ENCODE measurements at places on chromosomes 16 and 17.

GRCh38 chr17:37025238-37025637, 76.5 kb downstream of the AATF start:
- DNase-seq: no peak

- DNase-seq: no peak
Measured at GRCh38 chr16:51175081-51175480, 24.0 kb upstream of the SALL1 start.

DNA sequence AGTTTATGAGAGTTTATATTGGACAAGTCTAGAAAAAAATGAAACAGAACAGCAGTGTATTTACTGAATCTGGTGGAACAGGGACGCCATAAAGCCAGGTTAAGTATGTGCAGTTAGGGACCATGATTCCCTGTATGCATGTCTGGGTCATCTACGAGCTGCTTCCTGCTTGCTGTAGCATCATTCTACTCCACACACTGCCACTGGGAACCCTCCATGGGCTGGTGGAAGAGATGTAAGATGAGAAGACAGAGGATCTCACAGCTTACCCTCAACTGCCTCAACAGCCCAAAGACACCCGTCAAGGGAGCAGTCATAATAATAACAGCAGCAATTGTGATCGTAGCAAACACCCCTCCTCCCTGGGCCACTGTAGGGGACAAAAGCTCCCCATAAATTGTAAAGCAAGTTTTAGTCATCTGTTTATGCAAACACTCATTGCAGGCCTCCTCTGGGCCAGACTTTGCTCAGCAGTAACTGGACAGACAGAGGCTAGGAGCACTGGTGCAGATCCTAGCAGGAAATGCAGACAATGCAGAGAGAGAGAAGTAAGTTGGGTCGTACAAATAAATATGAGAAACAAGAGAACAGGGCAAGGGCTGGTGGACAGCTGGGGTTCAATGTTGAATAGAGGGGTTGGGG, 188.0 kb downstream of the SOX9 start:
- no peak for DNase-seq

DNA sequence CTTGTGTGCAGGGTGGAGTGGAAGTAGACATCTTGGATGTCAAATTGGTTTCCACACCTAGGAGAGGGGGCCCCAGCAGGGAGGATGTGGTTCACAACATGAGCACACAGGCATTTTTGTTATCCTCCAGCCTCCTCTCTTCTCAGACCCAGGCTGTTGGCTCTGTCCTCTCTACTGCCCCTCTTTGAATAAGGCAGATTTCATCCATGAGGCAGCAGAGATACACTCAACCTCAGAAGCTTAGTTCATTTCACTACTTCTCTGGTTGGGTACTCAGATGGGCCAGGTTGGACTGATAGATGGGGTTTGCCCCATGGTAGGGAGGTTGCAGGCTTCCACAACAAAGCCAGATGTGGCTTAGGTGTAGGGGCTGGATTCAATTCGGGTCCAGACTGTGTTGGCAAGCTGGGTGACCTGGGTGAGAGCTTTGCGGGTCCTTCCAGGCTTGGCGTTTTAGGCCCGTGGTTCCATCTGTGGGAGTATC, 22.2 kb upstream of the NFATC3 start:
- no peak for DNase-seq

DNA sequence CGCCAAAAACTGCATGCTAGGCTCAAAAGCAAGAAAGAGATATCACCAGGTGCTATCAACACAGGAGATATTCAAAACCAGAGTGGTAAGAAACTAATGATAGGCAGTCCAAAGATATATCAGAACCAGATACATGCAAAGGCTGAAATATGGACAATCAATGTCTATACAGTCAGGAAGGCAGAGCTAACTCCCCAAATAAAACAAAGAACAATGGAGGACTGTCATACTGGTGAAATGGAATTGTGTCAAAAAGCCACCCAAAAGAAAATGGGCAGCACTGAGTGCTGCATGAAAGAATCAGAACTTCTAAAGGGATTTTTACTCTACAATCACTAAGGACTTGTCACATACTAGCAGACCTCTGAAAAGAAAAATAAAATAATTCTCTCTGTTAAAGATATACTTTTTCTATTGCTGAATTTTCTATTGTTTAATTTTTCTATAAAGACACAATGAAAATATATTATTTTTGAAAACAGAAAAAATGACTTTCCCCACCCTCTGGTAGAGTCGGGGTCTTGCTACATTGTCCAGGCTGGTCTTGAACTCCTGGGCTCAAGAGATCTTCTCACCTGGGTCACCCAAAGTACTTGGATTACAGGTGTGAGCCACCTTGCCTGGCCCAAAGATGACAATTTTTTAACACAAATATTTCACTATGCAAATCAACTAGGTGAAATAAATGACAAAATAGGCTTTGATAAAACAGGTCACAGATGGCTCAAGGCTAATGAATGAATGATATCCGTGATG, 98.2 kb downstream of the USP32 start:
- no peak for DNase-seq

DNA sequence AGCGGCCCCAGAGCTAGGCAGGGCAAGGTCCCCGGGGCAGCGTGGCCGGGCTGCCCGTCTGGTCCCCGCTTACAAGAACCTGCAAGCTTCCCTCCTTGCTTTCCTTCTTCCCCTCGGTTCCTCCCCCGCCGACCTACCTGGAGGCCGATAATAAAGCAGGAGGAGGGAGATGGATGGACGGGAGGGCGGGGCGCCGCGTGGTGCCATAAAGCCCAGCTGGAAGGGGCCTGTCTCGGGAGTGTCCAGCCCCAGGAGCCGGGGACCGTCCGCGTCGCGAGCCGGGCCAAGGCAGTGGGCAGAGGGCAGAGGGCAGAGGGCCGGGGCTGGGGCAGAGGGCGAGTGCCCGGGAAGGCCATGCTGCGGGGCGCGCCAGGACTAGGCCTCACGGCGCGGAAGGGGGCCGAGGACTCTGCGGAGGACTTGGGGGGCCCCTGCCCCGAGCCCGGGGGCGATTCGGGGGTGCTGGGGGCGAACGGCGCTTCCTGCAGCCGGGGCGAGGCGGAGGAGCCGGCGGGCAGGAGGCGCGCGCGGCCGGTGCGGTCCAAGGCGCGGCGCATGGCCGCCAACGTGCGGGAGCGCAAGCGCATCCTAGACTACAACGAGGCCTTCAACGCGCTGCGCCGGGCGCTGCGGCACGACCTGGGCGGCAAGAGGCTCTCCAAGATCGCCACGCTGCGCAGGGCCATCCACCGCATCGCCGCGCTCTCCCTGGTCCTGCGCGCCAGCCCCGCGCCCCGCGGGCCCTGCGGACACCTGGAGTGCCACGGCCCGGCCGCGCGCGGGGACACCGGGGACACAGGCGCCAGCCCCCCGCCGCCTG, at the start of gene BHLHA9:
TSS of gene BHLHA9 (plus strand) at position 235 of the 820 bp plus-strand sequence. CDS start at position 355, 120 bp downstream.
- no peak for DNase-seq

DNA sequence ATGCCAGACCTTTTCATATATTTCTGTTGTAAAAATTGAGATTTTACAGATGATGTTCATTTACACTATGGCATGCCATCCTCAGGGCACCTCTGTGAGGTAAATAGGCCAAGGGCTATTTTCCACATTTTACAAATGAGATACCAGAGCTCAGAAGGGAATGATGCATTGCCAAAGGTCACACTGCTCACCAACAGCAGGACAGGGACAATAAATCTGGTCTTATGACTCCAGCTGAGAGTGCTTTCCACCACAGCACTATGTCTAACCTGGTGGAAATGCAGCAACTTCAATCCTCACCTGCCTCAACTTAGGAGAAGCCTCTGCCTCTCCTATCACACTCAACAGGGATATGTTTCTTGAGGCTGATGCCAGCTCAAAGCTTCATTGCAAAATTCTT, 40.6 kb downstream of the GRIN2A start:
- DNase-seq: no peak

DNA sequence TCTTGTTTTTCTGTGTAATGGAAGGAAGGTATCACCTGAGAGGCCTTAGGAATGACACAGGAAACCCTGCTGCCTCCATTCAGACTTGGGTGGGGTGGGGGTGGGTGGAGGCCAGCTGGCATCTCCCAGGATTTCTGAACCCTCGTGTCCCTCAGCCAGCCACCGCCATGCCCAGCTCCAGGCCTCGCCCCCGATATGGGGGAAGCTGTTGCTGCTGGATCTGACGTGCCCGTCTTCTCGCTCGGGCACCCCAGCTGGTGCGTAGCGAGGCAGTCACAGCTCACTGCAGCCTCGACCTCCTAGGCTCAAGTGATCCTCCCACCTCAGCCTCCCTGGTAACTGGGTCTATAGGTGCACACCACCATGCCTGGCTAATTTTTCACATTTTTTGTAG, 220.0 kb upstream of the CHMP6 start:
- DNase-seq: no peak

DNA sequence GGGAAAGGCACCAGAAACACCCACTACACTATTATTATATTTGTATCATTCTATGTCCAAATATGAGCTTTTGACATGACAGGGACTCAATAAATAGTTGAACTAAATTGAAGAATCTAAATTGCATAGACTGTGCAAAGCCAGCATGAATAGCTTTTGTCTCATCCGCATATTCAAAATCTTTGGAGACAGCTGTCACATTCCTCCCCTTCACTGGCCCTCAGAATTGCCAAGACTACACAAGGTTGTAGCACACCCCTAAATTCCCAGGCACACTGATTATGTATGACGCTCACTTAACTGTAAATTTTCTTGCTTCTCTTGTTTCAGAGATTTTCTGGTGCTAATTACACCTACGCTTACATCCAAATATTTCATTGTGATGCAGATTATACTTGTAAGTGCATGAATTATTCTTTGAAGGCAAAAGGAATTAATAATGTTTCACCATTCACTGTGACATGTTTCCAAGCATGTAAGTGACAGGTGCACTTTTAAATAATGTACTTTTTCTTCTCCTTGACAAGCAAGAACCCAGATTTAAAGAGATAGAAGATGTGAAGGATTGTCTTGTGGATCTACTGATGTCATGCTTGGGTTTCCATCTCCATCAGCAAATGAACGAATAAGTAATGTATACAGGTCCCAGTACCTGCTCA, 47.5 kb downstream of the CA10 start:
- no peak for DNase-seq

- no peak for DNase-seq
Measured at GRCh38 chr17:60297760-60298401, 94.1 kb downstream of the USP32 start.

- no peak for DNase-seq
Measured at GRCh38 chr16:48583075-48584065, 26.6 kb downstream of the N4BP1 start.

GRCh38 chr16:81560979-81561657, 116.5 kb downstream of the CMIP start:
- DNase-seq: no peak

DNA sequence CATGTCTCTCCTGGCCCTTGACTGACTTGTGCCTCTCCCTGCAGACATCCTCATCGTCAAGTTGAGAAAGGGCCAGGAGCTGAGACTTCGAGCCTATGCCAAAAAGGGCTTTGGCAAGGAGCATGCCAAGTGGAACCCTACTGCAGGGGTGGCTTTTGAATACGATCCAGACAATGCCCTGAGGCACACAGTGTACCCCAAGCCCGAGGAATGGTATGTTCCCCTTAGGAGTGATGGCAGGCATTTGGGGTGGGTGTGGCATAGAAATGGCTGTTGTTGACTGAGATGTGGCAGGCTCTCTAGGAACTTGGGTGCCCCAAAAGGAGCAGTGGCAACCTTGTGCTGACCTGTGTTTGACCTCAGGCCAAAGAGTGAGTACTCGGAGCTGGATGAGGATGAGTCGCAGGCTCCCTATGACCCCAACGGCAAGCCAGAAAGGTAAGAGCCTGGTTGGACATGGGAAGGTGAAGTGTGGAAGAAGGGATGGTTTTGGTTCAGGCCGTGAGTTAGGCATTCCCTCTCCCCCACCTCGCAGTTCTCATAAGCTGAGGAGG, 7.5 kb downstream of the POLR2C start:
- DNase-seq: no peak

DNA sequence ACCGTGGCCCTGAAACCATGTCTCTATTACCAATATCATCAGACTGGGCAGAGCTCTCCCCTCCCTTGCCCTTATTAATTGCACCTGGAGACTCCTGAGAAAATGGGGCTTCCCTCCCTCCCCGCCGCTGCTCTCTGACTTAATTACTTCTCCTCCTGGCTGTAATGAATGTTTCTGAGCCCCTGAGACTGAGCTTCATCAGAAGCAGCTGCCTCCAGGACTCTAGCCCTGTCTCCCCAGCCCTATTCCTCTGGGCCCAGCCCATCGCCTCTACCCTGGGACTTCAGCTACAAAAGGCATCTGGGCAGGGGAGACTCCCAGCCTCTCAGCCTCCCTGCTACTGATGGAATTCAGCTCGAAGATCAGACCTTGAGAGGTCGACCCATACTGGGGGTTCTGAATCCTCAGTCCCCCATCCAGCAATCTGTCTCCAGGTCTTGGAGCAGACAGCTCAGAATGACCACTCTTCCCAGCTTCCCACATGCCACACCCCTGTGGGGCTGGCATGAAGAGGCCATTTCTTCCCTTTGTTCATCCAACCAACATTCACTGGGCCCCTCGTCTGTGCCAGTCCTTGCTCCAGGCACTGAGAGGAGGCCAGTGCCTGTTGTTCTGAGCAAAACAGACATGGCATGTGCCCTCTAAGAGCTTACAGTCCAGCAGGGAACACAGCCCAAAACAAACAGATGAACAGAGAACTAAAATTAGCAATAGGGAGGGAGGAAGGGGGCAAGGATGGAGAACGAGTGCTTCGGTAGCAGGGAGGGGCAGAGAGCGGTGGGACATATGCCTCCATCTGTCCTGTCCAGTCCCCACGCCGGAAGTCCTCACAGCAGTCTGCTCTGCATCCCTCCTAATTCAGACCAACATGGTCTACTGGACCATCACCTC, 17.0 kb upstream of the NAGS start:
- DNase-seq: no peak

DNA sequence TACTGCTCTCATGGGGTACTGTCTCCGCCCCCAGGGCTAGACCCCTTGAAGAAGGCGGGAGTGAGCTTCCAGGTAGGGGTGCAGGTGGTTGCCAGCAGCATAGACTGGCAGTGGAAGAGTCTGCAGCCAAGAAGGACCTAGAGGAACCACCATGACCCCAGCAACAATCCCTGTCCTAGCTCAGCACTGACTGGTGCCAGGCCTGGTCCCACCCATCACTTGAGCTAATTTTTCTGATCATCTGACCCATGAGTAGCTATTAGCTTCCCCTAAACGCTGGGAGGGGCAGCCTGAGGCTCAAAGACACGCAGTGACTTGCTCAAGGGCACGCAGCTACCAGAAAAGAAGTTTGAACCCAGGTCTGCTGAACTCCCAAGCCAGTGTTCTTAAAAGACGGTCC, 945 bp downstream of the PRM3 start:
- no peak for DNase-seq

GRCh38 chr16:66382171-66382965, 15.9 kb downstream of the CDH5 start:
- DNase-seq: no peak

DNA sequence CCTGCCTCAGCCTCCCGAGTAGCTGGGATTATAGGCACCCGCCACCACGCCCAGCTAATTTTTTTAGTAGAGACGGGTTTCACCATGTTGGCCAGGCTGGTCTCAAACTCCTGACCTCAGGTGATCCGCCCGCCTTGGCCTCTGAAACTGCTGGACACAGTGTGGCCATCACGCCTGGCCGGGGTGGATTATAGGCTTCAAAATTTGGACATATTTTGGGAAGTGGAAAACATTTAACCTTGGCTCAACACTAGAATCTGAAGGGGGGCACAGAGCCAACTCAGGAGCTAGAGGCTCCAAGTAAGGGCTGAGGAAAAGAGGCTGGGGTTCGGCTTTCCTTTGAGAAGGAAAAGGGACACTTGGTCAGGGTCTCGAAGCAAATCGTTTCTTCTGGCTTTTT, 2.2 kb upstream of the CDK5R1 start:
- no peak for DNase-seq

Measured in esophagus squamous epithelium (tissue), 5 donors.